ENCODE measurements at places on chromosomes 5 and 9.

GRCh38 chr5:138544181-138545134, 1.4 kb upstream of the ETF1 start:
- DNase-seq: no peak

DNA sequence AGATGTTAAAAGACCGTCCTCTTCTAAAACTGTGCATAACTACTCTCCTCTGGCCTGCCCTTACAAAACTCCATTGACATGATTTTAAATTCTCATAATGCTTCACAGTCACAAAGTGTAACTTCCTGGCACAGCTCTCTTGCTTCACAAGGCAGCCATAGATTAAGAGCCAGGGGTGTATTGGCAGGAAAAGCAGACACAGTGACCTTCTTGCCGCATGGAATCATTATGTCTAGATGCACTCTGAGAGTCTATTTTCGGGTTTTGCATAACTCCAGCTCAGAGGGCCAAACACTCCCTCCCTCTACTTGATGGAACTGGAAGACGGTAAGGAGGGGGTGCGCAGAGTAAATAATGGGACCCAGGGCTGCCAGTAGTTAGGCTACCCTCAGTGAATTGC, 110.1 kb downstream of the MARCHF3 start:
- no peak for DNase-seq

DNA sequence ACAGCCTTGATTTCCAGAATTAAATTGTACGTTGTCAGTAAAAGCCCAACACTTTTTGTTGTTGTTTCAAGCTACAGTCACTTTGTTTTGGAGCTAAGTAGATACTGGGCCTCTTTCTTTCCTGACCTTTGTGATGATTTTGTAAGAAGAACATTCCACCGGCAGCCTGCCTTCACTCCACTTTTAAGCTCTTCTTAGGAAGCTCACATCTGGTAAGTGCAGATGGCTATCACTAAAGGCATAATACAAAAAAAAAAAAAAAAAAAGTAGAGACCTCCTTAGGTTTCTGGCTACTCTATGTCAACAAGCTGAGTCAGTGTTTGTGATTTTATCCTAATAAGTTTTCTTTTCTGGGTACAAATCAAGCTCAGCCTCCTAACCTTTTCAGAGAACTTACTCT, 1922.1 kb upstream of the WWC1 start:
- no peak for DNase-seq

DNA sequence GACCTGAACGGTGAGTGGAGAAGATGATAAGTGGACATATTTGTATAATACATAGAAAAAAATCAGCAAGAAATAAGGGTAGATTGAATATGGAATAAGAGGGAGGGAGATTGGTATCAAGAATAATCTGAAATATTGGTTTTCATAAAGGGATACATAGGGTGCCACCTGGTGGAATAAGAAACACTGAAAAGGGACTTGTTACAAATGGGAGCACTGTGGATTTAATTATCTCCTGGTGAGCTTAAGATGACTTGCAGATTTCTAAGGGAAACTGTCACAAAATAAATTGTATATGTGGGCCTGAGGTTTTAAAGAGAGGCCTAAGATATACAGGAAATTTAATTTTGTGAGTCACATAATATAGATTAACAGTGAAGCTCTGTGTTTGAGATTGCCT, 1403.5 kb upstream of the CDH18 start:
- DNase-seq: no peak

- DNase-seq: no peak
Measured at GRCh38 chr9:94888775-94889174, 162.3 kb downstream of the AOPEP start.

GRCh38 chr5:165497707-165498106, 1992.3 kb downstream of the MAT2B start:
- DNase-seq: no peak

DNA sequence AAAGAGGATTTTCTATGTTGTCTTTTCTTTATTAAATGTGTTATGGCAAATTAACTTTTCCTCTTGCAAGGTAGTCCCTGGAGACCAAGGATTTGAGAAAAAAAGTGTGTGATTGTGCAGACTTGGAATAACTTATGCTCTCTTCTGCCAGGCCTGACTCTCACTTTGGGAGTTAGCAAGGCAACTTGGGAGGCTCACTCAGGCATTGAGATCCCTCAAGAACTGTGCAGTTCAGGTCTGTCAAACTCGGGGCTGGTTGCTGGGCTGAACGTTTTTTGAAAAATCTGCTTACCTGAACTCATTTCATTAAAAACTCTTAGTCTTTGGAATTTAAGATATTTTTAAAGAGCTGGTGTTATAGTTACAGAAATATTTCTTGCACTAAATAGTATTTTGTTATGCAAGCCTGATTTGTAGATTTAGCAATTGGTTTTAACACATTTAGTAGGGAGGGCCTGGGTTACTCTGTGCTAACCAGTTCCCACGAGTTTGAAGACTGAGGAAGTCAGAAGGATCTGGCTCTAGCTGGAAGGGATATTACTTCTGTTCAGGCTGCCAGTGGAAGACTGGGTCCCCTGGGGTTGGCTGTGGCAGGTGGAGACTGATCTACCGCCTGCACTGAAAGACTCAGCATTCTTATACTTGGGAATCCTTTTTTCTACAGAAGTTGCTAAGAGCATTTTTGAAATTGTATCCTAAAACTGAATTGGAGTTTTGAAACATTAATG, 150.4 kb upstream of the PCSK5 start:
- DNase-seq: no peak

DNA sequence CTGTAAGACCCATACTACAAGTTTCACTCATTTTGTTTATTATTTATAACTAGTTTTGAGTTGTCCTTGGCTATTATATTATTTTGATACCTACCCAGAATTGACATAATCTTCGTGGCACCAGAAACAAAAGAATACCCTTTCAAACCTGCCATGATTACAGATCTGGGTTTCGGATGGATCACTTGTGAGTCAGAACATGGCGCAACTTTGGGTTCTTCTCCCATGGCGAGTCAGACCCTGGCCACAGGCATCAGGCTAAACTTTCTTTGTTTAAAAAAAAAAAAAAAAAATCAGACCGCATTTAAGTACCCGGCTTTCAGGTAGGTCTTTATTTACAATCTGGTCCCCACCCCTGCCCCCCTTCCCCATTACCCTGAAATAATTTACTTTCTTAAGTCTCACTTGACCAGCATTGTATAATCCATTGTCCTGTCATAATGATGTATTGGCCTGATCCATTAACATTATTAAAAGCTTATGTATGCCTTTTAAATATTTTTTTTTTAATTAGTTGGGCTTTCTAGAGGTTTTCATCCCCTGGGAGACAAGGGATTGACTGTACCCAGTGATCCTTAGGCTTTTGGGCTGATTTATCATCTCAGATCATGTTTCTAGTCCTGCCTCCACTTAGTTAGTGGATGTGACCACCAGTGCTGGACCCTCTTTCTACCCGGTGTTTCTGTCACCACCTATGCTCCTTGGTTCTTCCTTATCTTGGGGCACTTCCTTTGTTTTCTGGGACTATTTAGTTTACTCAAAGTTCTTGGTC, 43.9 kb downstream of the F2RL2 start:
- no peak for DNase-seq

DNA sequence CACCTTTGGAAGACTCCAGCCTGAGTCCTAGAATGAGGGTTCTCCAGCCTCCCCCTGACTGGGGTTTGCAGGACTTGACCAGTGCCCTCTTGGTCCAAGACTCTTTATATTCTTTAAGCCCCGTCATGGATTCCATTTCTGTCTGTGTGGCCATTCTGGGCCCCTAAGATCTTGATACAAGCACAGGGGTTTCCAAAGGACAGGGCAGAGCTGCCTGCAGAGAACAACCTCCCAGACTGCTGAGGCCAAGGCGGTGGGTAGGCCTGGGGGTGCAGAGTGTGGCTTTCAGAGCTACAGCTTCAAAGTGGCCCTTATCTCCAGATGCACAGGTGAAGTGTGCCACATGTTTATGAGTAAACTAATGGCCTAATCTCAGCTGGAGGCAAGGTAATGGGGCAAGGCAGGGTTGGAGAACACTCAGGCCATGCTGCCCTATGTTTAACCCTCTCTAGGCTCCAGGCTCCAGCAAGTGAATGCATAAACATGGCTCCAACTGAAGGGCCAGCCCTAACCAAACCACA, 32.1 kb downstream of the FOXI1 start:
- no peak for DNase-seq

GRCh38 chr5:170308686-170309085, 11.1 kb upstream of the LCP2 start:
- DNase-seq: no peak

GRCh38 chr5:125261505-125262250, 515.2 kb upstream of the ZNF608 start:
- DNase-seq: no peak

DNA sequence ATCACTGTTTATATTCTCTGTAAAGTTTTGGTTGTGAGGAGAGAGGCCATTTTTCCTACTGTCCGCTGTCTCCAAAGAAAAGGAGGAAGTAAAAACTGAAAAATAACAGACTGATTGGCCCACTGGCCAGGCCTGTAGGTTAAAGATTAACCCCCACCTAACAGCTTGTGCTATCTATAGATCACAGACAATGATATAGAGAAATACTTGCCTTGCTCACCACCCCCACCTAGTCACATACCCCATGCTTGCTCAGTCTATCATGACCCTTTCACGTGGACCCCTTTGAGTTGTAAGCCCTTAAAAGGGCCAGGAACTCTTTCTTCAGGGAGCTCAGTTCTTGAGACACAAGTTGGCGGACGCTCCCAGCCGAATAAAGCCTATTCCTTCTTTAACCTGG, 357.4 kb downstream of the PRDM9 start:
- no peak for DNase-seq

- DNase-seq: no peak
Measured at GRCh38 chr9:16510482-16510881, 360.0 kb downstream of the BNC2 start.

DNA sequence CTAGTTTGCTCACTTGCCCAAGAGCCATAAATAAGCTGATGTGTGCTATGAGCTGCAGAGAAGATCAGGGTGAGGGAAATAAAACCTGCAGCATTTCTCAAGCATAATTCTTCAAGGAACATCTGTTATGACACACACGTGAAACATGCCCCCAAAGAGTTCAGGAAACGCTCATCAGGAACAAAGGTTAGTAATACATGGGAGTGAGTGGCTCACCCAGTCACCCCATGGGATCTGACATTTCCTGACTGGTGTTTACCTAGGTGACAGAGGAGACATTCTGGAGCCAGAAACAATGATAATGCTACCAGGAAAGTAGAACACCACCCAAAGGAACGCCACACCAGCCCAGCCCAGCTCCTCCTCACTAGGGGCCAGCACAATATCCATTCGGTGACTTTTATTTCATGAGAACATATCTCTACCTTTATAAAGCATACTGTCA, 66.0 kb downstream of the FRMD3 start:
- DNase-seq: peak; percentile 74

DNA sequence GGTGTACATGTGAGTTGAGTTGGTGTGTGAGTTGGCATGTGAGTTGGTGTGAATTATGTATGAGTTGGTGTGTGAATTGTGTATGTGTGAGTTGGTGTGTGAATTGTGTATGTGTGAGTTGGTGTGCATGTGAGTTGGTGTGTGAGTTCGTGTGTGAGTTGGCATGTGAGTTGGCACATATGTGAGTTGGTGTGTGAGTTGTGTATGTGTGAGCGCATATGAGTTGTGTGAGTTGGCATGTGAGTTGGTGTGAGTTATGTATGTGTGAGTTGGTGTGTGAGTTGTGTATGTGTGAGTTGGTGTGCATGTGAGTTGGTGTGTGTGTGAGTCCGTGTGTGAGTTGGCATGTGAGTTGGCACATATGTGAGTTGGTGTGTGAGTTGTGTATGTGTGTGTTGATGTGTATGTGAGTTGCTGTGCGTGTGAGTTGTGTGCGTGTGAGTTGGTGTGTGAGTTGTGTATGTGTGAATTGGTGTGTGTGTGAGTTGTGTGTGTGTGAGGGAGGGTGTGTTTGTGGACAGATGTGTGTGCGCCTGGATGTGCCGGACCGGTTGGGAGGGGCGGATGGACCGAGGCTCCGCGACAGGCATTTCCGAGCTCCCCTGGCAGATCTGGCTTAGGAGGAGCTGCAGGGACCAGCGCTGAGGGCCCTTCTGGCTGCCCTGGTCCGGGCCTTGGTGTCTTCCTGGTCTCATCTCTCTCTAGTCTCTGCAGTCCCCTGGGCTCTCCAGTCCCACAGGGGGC, 162.5 kb upstream of the IER5L start:
- no peak for DNase-seq

DNA sequence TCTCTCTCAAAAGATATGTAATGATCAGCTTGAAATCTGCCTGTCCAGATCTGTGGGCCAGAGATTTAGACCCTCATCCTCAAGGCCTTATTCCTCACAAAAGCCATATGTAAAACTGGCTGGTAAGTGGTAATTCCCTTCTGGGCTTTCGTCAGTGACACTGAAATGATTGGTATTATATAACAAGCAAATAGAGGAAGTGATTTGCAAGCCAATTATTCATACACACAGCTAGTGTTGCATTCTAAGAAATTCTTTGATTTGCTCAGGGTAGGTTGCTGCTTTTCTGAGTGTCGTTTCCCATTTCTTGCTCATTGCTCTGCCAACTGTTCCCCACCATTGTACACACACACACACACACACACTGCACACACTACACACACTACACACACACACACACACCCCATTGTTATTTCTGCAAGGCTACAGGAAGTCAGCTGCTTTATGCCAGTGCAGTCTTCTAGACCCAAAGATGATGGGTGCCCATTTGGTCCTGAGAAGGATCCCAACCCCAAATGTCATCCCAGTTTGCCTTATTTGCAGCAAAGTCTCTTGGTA, 76.8 kb downstream of the PRLR start:
- no peak for DNase-seq

DNA sequence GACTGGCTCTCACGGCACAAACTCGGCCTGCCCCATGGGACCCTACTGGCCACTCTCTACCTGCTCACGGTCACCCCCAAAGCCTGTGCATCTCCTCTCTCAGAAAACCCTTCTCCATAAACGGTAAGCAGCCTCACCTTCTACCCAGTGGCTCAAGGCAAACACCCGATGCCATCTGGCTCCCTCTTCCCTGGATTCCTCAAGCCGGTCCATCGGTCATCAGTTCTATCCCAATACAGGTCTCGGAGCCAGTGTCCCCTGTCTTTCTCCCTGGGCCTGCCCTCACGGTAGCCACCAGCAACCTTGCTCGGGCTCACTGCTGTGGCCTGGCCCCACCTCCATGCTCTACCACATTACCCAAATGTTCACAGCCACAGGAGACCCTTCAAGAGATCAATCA, 134.1 kb downstream of the ROR2 start:
- DNase-seq: no peak

- no peak for DNase-seq
Measured at GRCh38 chr9:137740312-137740711, 121.5 kb downstream of the EHMT1 start.

- DNase-seq: no peak
Measured at GRCh38 chr9:2622461-2623287, 1.1 kb downstream of the VLDLR start.
